ENCODE measurements at places on chromosomes 4 and X.

DNA sequence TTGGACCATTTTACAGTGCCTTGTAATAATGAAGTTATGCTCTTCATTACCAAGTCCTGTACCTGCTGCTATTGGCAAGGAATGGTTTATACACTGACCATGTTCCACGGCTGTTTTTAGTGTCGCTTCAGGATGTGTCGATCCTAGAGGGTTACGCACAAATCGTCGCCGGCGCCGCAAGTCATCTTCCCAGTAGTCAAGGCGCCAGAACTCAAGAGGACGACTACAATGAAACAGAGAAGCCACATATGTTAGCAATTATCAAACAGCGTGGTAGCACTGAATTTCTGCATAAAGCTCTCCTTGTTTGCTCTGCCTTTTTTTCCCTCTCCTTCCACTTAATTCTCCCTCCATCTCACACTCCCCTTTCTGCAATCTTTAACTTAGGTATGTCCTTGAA lies 17.0 kb downstream of the MAB21L2 start:
- DNase-seq, result no peak

DNA sequence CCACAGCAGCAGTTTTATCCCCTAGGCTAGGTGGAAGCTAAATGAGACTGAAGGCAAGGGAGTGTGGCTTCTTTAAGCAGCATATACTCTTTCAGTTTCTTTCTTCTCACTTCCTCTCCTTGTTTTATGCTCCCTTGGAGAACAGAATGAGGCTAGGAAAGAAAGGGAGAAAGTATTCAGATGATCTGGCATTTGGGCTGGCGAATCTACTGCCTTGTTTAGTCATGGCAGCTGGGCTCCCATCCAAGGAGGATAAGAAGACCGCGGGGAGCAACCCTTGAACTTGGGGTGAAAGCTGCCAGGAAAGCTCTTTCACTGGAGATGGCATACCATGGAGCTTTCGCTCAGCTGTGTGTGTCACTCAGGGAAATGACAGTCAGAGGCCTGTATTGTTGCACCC lies 72.1 kb downstream of the ARHGEF38 start:
- DNase-seq, result no peak

DNA sequence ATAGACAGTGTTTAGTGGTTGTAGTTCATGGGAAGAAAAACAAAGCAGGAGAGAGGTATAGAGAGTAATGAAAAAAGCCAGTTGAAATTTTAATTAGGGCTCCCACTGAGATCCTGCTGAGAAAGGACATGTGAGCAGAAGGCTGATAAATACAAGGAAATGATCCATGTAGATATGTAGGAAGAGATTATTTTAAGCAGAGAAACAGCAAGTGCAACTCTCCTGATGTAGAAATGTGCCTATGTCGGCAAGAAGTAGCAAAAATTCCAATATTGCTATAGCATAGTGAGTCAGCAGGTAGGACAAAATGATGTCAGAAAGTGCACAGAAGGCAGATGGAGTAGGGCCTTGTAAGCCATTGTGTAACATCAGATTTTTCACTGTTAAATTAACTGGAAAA lies 1027.3 kb downstream of the PCDH18 start:
- no peak for DNase-seq

- DNase-seq, result no peak
These were observed 9.2 kb upstream of the MAML3 start for GRCh38 chr4:140163029-140163810.

DNA sequence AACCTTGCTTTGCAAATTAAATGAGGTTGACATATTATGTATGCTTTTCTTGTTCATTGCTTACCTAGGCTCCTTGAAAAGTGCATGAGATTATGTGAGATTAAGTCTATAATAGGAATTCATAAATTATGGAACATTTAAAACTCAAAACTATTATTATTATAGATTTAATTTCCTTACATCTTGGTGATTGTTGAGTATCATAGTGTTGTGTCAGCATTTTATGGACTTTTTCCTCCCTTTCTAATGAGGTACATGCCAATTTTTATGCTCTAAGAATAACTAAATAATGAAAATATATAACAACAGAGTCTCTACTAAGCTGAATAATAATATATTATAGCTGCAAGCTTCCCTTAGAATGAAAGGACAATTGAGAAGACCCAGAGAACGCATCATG lies 848.8 kb upstream of the AADAT start:
- no peak for DNase-seq

- DNase-seq, result no peak
These were observed 95.1 kb downstream of the GPM6A start for GRCh38 chr4:175716961-175717360.

- no peak for DNase-seq
These were observed 26.9 kb downstream of the IGSF1 start for GRCh38 chrX:131262200-131262599.

DNA sequence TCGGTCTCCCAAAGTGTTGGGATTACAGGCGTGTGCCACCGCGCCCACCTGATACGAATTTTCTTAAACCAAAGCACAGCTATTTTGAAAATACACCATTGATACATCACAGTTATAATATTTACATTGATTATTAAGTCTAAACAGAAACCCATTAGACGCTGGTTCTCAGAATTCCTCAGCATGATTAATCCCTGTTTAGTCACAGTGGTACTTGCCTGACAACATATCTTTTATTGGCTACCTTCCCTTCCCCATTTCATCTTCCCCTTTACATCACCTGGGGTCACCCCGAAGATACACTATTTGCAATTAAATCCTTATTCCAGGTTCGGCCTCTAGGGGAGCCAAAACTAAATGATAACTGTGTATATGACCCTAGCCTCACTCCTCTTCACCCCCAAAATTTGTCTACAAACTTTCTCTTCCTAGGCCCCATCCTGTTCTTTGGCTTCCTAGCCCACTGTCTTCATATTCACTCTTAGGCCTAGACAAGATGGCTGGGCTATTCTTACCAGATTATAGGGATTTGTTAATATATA lies 36.8 kb upstream of the IL1RAPL1 start:
- no peak for DNase-seq

GRCh38 chrX:108359806-108360602 lies 78.2 kb downstream of the COL4A6 start:
- DNase-seq, result no peak

DNA sequence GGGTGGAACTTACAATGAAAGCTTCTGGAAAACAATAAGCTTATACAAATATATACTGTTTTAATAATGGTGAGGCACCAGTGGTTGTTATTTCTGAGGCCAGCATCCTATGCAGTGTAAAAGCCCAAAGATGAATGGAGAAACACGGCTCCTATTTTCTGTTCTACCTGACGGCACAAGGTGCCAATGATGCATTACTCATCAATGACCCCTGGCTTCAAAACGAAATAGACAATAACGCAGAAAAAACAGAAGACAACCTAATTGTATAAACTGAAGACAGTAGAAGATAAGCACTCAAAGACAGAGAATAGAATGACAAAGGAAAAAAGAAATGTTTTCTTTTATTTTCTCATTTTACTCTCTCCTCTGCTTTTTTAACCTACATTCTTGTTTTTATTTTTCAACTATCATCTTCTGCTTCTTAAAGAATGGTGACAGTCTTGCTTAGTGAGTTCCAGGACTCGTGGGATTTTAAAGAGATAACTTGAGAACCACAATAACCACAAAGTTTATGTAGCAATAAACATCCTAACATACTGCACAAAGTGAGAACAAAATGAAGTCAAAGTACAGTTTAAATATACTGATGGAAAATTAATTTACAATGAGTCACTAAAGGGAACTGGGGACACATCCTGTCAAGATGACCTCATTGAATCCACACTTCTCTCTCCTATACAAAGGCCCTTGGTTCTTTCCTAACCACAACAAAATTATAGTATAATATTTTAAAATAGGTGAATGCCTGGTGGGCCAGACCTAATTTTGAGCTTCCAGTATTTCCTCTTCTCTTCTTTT lies 169.8 kb downstream of the BTC start:
- no peak for DNase-seq
